ENCODE measurements at places on chromosomes 7 and 10.

DNA sequence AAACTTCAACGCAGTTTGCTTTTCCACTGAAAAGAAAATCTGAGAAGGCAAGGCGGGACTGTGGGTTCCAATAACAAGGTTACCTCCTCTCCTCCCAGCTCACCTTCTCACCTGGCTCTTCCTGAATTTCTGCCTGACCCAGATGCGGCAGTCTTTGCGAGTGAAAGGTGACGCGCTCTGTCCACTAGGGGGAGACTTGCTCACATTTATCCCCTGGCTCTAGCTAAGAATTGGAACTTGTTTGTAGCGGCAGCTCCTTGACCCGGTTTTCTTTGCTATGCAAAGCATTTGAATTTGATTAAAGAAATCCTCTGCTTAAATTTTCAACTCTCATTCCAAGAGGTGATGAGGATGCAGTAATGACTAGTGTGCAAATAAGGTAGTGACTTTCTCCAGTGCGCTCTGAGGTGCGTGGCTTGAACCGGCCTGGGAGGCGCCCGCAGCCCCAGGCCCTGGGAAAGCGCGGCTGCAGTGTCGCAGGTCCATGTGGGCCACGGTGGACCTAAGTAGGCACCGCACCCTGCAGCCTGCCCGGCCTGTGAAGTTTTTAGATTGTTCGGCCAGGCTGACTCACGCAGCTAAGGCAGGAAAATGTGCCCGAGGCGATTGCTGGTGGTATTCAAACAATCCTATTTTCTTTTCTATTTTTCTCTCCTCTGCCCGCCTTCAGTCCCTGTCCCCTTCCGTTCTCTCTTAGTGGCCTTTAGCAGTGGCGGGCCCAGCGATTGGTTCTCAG, 336.9 kb upstream of the NPSR1 start:
- DNase-seq = no peak

GRCh38 chr7:155591055-155591775, 44.9 kb upstream of the CNPY1 start:
- DNase-seq = no peak

GRCh38 chr10:62380016-62380415, 5.8 kb downstream of the ZNF365 start:
- DNase-seq = peak; percentile 63

DNA sequence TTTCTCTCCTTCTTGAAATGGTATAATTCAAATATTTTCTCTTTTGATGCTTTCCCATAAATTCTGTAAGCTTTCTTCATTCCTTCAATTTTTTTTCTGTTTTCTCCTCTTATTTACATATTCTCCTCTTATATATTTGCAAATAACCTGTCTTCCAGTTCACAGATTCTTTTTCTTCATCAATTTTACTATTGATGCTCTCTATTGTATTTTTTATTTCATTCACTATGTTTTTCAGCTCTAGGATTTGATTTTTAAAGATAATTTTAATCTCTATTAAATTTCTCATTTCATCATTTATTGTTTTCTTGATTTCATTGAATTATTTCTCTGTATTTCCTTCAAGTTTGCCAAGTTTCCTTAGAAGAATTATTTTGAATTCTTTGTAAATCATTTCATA, 54.0 kb upstream of the PRPS1L1 start:
- DNase-seq = no peak

DNA sequence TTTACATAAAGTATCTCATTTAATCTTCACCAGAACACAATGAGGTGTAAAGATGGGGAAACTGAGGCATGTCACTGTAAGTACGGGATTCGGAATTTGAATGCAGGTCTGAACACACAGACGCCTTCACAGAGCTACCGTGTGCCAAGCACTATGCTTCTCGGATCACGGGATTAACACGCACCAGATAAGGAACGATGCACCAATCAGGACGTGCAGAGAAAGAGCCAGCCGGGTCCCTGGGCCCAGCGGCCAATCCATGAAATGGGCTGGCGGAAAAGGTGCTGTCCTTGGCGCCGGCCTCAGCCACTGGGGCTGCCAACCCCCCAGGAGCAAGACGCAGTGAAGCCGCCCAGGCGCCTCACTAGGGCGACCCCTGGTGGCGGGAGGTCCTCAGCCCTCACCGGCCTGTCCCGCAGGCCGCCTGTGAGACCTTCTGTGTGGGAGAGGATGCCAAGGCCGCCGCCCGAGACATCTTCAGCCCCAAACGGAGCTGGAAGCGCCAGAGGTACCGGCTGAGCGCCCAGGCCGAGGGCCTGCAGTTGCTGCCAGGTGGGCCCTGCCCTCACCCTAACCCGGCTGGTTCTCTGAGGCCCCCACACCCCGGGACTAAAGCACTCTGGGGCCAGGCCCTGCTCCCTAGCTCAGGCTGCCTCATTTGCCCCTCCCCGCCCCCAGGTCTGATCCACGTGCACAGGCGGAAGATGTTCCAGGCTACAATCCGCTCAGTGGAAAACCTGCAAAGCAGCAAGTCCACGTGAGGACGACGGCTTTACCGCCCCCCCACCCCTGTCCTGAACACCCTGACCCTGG, 15.6 kb downstream of the ATG9B start:
- DNase-seq = no peak

DNA sequence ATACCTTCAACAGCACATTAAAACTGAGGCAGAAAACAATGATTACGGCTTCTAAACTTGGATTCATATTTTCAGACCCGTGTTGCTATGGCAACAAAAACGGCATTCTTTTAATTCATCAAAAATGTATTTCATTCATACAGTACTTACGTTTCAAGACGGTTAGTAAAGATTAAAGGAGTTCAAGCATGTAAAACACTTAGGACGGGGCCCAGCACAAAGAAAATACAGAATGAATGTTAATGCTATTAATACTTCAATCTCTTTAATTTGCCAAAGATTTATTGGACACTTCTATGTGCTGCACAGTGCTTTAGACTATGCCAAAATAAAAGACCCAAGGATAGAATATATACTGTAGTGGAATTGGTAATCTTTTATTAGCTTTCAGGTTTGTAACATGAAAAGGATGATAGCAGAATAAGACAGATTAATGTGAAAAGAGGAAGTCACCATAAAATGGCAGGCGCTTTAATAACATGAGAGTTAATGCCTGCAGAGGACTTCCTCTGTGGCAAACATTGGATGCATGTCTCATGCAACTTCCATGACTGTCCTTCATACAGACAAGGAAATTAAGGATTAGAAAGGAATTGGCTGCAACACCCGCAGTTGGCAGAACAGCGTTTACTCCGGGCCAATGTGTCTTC, 201.6 kb upstream of the KLF6 start:
- no peak for DNase-seq

GRCh38 chr7:90698616-90699015, 102.5 kb downstream of the CDK14 start:
- no peak for DNase-seq
